Effector CD4-positive, alpha-beta T cell (primary cell): ENCODE measurements at places on chromosomes 5 and 9.

DNA sequence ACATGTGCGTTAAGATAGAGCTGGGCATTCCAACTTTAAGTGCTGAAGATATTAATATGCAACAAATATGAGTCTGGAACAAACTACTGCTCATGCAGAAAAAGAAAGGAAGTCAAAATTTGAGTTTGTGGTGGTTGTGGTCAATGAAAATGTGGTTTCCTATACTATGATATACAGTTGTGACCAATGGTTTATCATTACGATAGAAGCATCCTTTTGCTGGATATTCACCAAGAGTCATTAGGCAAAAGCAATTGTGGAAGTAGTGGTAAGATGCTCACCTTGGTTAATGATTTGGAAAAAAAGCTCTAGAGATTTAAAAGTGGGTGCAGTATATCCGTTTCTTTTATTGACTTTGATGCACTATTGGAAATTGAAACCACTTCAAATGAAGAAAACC, 1007.0 kb downstream of the NR2F1-AS1 start:
- DNase-seq: no peak

DNA sequence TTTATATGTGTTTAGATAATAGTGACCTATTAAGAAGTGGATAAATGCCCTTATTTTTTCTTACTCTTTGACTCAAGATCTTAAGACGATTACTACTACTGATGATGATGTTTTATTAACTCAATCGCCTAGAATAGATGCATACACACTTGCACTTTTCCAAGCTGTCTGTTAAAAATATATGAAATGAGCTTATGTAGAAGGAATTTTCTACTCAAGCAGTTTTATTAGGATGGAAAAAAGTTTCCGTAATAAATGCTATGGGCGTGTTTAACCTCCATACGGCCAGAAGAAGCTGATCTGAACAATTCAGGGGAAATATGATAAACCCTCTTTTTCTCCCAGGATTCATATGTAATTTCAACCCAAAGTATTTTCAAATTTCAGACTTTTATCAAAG, 455.7 kb upstream of the MPDZ start:
- DNase-seq: no peak

- DNase-seq: no peak
Observed at GRCh38 chr5:175436359-175436758, 7.6 kb downstream of the DRD1 start.

DNA sequence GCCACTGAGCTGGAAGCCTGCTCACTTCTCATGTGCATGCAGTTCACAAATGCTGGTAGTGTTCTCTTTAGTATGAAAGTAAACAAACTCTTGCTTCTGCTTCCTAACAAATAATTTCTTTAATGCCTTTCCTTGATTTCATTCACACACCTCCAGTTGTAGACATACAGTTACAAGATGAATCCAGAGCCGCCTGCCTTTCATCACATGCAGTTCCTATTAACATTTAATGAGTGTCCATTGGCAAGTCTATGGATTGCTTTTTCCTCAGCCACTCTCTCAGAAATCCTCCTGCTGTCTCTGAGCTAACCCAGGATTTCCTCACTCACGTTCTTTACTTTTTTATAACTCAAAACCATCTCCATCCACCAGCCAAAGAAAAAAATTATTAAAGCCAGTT, 408.6 kb downstream of the BNC2 start:
- DNase-seq: no peak

DNA sequence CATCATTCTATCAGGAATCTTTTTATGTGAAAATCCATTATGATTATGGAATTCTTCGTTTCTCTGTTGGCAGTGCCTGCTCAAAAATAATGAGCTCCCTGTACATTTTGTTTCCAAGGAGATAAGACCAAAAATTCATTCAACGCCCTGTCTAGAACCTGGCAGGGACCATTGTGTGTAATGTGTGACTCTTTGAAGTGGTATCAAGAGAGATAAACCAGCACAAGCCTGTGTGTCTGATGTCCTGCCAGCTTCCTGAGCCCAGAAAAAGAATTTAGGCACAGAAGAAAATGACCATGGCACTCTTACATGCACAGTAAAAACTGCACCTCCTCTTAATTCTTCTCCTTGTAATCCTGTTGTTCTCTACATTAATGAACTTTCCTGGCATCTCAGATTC, 177.4 kb downstream of the SAXO1 start:
- DNase-seq: no peak
